Cardiac fibroblast (primary cell): ENCODE measurements at places on chromosomes 4 and X.

DNA sequence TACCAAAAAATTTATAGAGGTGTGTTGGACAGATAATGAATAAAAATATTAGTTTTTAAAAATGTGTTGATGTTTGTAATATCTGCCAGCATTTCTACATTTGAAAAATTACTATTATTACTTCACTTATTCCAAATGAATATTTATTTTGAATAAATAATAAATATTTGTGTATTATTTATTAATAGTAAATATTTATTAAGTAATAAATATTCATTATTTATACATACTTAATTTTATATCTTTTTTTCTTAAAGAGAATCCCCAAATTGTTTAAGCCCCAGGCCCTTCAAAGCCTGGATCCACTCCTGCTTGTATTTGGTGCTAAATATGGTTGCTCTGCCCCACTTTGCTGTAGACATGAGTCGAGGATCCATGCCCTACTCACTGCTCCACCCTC is 60.5 kb upstream of the HOPX start:
- DNase-seq = no peak

GRCh38 chr4:54073271-54073880 is 9.0 kb upstream of the CHIC2 start:
- DNase-seq = peak; percentile 75

- DNase-seq = peak; percentile 6
Observed at GRCh38 chrX:152641996-152642395, 4.3 kb downstream of the GABRQ start.

DNA sequence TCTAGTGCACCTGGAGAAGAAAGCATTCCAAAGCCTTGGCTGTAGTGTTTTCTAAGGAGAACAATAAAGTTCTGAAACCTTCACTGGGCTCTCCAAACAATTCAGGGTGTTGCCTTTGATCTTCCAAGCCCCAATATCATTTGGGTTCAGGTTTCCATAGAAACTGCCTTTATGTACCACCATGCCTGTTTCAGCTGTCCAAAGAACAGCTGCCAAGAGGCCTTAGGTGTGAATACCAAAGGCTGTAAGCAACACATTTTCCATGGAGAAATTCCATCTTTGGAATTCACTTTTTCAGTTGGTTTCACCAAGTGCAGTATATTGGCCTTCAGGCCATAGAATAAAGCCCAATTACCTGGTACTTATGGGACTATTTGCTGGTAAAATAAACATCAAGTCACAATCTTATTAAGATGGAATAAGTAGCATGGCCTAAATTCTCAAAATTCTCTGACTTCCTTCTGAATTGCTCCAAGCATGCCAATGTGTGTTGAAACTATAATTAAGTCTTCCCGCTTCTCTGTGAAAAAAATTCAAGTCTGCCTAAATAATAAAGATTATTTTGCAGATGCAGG is 61.9 kb downstream of the COX18 start:
- no peak for DNase-seq

DNA sequence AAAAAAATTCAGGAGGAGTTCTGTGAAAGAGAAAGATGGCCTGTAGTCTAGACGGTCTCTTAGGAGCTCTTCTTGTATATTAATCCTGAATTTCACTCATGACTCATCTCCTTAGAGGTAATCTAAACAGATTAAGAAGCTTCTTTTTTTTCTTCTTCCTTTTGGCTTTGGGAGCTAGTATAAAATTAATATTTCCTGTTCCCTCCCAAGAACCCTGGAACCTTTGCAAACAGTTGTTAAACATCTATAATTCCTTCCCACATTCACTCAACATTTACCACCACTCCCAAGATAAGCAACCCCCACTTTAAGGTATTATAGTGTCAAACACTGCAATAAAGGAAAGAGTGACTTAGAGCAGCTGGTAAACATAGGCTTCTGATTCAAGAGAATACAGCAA is 146.4 kb upstream of the EDNRA start:
- DNase-seq = peak; percentile 75

DNA sequence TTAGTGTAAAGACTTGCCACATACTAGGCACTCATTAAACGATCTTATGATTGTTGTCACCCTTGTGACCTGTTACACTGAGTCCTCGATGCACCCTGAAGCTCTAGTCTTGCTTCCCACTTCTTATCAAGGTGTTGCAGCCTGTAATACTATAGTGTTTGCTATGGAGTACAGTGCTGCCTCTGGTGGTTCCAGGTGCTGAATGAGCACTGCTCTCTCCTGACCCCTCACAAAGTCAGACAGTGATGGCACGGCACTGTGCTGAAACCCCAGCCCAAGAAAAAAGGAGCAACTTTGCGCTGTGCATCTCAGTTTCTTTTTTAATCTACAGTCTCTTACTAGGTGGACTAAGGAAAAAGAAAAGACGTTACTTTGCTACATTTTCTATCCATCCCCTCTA is 106.3 kb downstream of the GC start:
- no peak for DNase-seq

DNA sequence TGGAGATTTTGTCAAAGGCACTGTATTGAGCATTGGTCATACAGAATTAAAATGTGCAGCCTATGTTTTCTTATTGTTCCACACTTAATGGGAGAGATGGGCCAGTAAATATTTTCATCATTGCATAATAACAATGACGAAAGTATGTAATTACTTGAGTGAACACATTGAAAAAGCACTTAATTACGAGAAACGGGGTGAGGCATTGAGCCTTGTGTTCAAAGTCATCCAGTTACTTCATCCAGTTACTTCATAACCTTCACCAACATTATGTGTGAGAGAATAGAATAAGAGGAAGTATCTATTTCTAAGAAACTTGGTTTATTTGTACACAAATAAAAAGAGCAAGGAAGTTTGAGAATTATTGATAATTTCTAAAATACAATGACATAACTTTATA is 1427.0 kb downstream of the ADGRL3 start:
- DNase-seq = no peak

GRCh38 chrX:15834053-15834452 is 20.6 kb downstream of the AP1S2 start:
- DNase-seq = no peak

GRCh38 chrX:70313503-70313902 is 23.6 kb downstream of the KIF4A start:
- peak; percentile 34 for DNase-seq

DNA sequence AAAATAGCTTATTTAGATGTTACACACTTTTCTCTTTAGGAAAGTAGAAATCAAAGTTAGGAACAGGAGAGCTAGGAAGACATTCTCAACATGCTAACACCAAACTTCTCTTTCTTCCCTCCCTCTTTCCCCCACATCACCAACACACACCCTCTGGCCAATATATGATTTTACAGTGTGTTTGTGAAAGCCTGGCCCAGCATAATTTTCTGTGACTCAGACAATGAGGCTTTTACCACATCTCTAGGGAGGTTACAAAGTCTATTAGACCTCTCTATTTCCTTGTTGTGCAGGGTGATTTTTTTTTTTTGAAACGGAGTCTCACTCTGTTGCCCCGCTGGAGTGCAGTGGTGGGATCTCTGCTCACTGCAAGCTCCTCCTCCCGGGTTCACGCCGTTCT is 189.9 kb downstream of the AASDH start:
- DNase-seq = peak; percentile 10

- no peak for DNase-seq
Observed at GRCh38 chr4:184826691-184827270, 1.0 kb upstream of the ACSL1 start.

DNA sequence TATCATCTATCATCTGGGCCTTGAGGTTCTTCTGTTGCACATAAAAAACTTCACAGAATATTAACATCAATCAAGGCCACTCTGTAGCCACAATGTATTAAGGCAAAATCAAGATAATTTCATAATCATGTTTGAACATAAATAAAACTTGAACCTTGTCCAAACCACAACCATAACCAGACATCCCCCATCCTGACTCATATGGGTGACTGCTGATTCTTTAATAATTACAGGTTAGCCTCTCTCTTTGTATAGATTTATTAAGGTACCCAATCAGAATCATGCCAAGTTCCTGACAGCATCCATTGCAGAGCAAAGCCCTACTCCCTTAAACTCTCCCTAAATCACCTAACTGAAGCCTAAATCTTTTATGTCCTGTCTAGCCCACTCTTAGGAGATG is 16.7 kb upstream of the AREG start:
- DNase-seq = peak; percentile 38

- peak; percentile 33 for DNase-seq
Observed at GRCh38 chr4:99979872-99980271, 29.8 kb upstream of the H2AZ1 start.

DNA sequence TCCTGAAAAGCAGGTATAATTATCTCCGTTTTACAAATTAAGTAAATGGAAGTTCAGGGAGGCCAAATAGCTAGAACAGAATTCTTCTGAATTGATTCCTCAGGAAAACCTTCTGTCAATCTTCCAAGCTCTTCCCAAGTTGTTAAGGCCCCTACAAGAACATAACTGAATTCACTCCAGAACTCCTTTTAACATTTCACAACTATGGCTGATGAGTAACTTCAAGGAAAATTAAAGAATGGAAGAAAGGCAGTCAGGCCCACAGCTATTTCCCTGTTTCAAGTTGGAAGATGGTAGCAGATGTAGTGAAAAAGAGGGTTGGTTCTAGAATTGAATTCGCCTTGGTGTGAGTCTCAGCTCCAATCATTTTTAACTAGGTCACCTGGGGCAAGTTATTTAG is 15.9 kb downstream of the SETD7 start:
- DNase-seq = peak; percentile 32

DNA sequence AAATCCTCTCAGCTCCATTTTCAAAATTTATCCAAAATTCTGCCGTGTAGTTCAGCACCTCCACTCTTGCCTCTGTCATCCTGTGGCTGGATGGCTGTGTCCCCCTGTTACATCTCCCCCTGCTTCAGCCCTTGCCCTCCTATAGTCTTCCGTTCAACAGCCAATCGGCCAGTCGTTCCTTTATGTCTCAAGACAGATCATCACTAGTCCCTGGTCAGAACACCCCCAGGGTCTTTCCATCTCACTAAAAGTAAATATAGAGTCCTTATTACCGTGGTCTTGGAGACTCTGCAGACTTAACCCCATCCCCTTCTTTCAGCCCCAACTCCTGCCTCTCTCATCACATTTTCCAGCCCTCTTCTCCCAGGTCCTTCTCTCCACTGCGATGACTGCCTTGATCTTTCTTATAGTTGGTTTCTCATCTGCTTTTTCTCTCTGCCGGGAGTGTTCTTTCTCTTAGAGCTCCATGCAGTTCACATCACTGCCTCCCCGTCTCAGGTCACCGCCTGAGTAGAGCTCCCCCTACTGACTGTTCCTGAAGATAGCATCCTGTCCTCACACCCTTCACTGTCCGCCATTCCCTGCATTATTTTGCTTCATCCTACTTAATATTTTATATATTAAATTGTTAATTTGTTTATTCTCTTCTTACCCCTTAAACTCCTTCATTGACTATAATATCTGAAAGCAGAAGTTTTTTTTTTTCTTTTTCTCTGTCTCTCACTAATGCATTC is 736.9 kb upstream of the MAGEB2 start:
- DNase-seq = peak; percentile 50

DNA sequence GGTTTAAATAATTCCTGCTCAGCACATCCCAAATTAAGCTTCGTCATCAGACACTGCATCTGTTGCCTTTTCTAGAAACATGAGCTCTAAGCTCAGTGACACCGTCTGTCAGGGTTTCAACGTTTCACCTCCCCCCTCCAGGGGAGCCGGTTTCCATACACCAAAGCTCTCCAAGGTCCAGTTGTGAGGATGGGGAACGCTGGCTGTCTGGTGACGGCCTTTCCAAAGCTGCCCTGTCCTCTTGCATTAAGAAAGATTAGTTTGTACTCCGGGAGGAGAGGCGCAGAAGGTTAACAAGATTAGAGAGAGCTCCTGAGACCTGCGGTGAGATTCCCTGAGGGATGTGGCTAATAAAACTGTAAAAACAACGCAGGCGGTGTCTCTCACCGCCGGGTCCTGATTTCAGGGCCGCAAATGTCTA is 43.2 kb downstream of the ASMT start:
- DNase-seq = no peak

- no peak for DNase-seq
Observed at GRCh38 chr4:36757580-36758311, 476.3 kb downstream of the DTHD1 start.

DNA sequence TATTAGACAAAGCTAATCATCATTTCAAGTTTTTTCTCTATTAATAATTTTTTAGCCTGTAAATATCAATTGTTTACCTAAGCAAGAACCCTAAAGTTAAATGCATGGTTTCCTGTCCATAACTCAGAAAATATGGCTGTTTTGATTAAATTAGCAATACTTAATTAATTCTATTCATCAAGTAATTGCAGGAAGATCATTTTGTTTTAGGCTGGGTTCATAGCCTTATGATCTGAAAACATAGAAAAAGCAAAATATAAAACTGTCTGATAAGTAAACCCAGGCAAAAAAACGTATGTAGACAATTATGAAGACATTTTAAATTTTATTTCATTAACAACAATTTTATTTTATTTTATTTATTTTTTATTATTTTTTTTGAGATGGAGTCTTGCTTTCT is 219.1 kb downstream of the EVC2 start:
- no peak for DNase-seq

- no peak for DNase-seq
Observed at GRCh38 chrX:49748211-49748956, 52.6 kb upstream of the PAGE1 start.

DNA sequence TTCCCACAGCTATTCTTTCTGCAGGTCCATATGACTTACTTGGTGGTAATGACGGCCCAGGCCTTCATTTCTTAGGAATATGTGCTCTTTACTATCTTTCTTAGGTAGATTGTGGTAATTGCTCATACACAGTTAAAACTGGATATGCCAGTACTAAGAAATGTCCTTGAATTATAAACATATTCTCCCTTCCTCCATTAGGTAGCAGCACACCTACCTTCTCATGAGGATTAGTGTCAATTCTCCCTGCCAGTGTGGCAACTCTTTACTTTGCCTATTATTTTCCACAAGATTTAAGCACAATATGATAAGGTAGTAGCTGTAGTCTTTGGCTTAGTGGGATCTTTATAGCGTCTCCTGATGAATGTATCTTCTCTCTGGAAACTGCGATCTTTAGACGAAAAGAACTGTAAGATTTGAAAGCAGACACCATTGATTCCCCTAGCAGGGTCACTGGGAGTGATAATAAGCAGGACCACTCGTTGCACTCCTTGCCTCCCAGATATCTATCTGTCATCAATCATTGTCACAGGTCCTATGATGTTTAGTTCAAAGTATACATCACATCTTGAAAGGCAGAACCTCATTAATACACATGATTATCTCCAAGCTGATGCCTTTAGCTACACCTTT is 1240.7 kb downstream of the C4orf33 start:
- DNase-seq = peak; percentile 60

DNA sequence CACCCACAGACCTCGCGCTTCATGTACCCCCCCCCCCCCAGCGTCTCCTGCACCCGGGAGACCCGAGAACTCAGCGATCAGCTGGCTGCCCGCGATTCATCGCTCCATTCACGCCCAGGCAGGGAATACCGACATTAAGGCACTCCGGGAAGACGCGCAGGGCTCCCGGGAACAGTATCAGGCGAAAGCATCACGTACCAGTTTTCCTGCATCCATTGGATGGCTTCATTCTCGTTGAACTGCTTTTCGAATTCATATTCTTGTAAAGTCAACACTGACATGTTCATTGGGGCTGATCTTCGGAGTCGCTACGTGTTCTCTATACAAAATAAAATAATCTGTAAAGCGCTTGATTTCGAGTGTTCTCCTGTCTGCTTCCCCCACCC is 373 bp downstream of the ELOVL6 start:
- peak; percentile 23 for DNase-seq
